ENCODE measurements at places on chromosomes 1 and 21. TPM values are rescaled to one million over a fixed set of nuclear protein-coding genes. Genes with fewer than 3 reads are reported as not detected.

GRCh38 chr1:170284016-170284415 lies 138.3 kb downstream of the NTMT2 start:
- DNase-seq: no peak

GRCh38 chr1:228770779-228771223 lies 35.5 kb downstream of the RHOU start:
- DNase-seq: no peak

GRCh38 chr1:238177960-238178645 lies 287.4 kb upstream of the ZP4 start:
- DNase-seq: no peak

- no peak for DNase-seq
Observed at GRCh38 chr1:36735436-36735835, 252.7 kb upstream of the CSF3R start.

DNA sequence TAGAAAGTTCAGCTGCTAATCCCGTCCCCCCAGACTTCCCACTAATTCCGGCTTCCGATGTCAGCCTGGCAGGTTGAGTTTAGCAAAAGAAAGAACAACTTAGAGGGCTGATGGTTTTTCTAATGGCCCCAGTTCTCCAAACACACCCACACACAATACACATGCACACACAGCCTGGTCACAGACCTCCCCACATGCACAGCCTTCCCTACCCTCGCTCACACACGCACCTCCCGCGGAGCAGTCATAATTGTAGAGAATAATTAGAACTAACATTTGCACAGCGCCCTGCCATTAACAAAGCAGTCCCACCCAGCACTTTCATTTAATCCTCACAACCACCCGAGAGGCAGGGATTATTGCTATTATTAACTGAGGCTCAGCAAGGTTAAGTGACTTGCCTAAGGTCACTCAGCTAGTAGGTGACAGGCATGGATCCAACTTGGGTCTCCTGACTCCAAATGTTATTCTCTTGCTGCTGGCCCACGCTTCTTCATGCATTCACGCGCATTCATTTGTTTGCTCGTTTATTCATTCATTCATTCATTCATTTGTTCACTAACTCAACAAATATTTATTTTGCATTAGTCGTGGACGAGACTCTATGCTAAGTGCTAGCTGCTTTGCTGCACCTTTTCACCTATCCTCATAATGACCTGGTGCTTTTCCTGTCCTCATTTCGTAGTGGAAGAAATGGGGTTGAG lies 274.9 kb downstream of the FOXD2 start:
- no peak for DNase-seq

- no peak for DNase-seq
Observed at GRCh38 chr21:44804762-44805161, 3.1 kb upstream of the UBE2G2 start.

DNA sequence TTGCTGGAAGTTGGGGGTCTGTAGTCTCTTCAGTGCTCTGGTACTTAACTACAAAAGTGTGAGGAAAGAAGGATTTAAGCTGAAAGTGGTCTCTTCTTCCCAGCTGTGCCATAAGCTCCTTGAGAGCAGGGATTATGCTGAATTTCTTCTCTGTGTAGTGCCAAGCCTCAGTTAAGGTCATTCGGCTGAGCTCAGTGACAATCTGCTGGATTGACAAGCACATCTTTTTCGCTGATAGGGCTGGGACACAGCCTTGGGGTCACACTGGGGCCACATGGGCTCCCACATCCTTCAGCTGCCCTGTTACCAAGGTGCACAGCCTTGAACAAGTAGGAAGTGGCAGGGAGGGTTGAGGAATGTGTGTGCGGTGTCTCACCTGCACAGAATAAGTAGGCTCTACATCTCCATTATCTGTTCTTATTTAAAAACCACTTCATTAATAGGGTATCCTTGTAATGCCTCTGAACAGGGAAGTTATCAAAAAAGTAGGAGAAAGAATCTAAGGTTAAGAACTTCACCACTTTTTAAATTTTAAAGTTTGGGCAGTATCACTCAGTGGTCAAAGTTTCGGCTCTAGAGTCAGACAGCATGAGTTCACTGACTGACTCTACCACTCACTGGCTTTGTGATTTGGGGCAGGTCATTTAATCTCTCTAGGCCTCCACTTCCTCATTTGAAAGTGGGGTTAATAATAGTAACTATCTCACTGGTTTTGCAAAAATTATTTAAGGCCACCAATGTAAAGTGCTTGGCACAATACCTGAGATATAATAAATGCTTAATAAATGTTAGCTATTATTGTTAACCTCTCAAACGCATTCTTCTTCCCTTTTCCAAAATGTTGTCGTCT lies 10.3 kb downstream of the ZBTB40 start:
- DNase-seq: no peak

DNA sequence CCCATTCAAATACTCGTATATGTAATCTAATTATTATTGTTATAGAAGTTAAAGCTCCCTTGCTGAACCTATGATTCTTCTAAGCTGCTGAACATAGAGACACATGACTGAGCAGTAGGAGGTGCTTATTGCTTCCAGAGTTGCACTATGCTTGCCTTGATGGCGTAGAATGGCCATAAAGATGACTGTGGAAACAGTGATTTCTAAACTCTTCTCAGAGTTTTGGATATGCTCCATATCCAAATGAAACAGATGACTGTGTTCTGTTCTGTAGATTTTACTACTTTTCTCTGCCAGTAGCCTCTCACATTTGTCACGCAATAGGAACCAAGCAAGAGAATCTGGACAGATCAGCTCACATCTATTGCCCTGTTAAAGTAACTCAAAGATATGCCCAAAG lies 88.1 kb upstream of the CACYBP start:
- no peak for DNase-seq

DNA sequence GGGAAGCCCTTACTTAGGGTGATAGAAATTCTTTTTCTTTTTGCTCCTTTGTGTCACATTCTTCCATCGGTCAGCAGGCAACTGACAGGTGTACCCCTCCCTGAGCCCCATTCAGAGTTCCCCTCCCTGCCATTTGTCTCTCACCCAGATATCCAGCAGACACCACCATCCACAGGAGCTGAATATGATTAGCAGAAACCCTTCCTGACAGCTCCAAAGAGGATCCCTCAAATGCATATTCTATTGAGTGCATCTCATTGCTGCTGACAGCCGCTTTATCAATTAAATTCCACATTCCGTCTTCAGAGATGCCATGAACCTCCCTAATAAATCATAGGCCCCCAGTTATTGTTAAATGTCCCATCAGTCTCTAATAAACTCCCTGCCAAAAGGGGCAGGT lies 6.1 kb upstream of the DDX20 start:
- no peak for DNase-seq

The NBPF4 gene
- 0.16 TPM for total RNA-seq

The NTNG1 gene
- total RNA-seq: 18.6 TPM
